Activated CD4-positive, alpha-beta T cell treated with anti-CD3 and anti-CD28 coated beads for 36 hours (primary cell): ENCODE measurements at places on chromosomes 16 and 17. TPM values are rescaled to one million over a fixed set of nuclear protein-coding genes. Genes with fewer than 3 reads are reported as not detected.

DNA sequence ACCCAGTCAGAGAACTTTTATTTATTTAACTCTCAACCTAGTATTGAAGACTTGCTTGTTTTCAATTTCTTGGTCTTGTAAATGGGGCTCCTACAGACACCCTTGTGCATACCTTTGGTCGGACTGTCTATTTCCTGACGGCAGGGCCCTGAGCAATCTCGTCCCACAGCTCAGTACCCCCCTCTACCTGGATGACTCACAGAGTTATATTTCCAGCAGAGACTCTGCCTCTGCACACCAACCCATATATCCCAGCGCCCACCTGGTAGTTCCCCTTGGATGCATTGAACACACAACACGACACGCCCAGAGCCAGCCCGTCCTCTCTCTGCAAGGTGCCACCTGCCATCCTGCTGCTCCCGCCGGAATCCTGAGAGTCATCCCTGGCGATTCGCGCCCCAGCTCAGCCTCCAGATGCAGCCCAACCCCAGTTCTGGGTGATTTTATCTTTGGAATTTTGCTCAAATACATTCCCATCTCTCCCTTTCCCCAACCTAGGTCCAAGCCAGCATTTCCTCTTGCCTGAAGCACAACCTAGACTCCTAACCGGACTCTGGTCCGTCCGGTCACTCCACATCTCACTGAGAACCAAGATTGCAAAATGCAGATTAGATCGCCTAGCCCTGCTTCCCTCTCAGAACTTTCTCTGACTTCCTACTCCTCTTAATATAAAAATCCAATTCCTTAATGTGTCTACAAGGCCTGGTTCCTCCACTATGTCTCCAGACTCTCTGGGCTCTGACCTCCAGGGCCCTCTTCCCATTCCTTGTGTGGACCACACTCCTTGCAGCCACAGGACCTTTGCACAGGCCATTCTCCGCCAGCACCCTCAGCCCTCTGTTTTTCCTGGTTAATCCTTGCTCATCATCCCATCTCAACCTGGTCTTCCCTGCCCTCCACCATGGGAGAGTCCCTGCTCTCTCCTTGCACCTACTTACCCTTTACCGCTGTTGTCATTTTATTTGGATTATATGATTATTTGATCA lies 129.2 kb downstream of the SEC14L1 start:
- DNase-seq, result no peak
- no peaks in the 10 kb centered on the region for H3K4me1 ChIP-seq
- H3K36me3 ChIP-seq, result no peaks in the 10 kb centered on the region
- H3K27ac ChIP-seq, result no peak overlapping the region
- H3K27me3 ChIP-seq, result no peaks in the 10 kb centered on the region

DNA sequence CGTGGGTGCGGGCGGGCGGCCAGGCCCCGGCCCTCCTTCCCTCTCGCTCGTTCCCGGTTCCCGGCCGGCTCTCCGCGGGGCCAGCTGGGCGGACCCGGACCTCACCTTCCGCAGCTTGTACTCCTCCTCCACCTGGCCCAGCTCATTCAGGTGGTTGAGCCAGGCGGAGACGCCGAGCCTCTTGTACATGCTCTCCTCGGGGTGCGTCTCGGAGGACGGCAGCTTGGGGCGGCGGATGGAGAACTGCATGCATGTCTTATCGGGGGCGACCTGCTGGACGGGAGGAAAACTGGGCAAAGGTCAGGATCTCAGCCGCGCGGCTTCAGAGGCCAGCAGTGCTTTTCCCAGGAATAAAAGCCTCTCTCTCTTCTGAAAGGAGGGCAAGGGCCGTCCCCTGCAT lies 85.4 kb downstream of the TBC1D16 start:
- H3K27ac ChIP-seq, result no peak overlapping the region
- no peaks in the 10 kb centered on the region for H3K36me3 ChIP-seq

- H3K36me3 ChIP-seq, result peaks cover 4% of the 10 kb centered on the region
- peaks cover 43% of the 10 kb centered on the region for H3K4me1 ChIP-seq
- H3K27me3 ChIP-seq, result no peaks in the 10 kb centered on the region
- DNase-seq, result no peak
- H3K4me3 ChIP-seq, result peak overlapping the region; percentile 95
Measured at GRCh38 chr17:69325518-69326376, 1.2 kb downstream of the ABCA5 start.

- peaks cover 37% of the 10 kb centered on the region for H3K36me3 ChIP-seq
- H3K4me3 ChIP-seq, result peak overlapping the region; percentile 99
- peaks cover 31% of the 10 kb centered on the region for H3K4me1 ChIP-seq
- H3K27ac ChIP-seq, result peak overlapping the region; percentile 100
Measured at GRCh38 chr17:45149669-45150664, 1.7 kb downstream of the HEXIM1 start.

DNA sequence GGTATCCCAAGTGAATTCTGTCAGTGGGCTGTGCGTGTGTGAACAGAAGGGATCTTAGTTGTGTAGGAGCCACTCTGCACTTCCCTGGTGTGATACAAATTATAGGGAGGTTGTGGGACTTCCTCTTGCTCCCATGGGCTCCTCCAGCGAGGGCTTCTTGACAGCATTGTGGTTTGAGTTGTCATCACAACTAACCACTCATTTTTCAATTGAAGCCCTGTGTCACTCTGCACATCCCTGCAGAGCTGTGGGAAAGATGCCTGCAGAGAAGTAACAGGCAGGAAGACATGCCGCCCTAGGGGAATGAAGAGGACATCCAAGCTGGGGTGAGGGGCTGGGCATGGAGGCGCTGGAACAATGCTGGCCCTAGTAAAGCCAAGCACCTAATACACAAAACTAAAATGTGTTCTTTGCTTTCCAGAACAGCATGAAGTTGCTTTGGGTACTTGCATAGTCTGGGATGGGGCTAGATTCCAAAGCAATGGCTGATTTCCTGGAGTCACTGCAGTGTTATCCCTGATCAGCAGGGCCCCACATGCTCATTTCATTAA lies 692.5 kb downstream of the TOX3 start:
- no peak for DNase-seq
- H3K4me3 ChIP-seq, result no peak overlapping the region
- H3K27me3 ChIP-seq, result no peaks in the 10 kb centered on the region
- H3K27ac ChIP-seq, result no peak overlapping the region

OR1F1 gene
- not detected for total RNA-seq

NKD1 gene
- 1.8 TPM for total RNA-seq

CCL16 gene
- not detected for total RNA-seq
